Naive thymus-derived CD8-positive, alpha-beta T cell (primary cell): ENCODE measurements at places on chromosomes 13 and 19. TPM values are rescaled to one million over a fixed set of nuclear protein-coding genes. Genes with fewer than 3 reads are reported as not detected.
A peak's percentile ranks its signal among the peaks of the same experiment; 100 is the strongest.

The LPAR6 gene
- 14.0 TPM for total RNA-seq

The SWSAP1 gene
- 5.6 TPM for total RNA-seq

The PEG3 gene
- 0.60 TPM for total RNA-seq

The IQCN gene
- total RNA-seq = 7.4 TPM

GRCh38 chr19:5106191-5106726, 137.3 kb downstream of the KDM4B start:
- H3K4me1 ChIP-seq = no peaks in the 10 kb centered on the region
- no peak overlapping the region for H3K27ac ChIP-seq
- H3K4me3 ChIP-seq = no peak overlapping the region
- H3K36me3 ChIP-seq = no peaks in the 10 kb centered on the region
- H3K27me3 ChIP-seq = no peaks in the 10 kb centered on the region

- H3K4me3 ChIP-seq = no peak overlapping the region
- H3K4me1 ChIP-seq = no peaks in the 10 kb centered on the region
- H3K27ac ChIP-seq = no peak overlapping the region
- no peaks in the 10 kb centered on the region for H3K27me3 ChIP-seq
- no peaks in the 10 kb centered on the region for H3K36me3 ChIP-seq
- no peak for DNase-seq
These were observed 2124.4 kb upstream of the PCDH20 start for GRCh38 chr13:63540061-63540460.

- H3K4me1 ChIP-seq = no peaks in the 10 kb centered on the region
- H3K36me3 ChIP-seq = no peaks in the 10 kb centered on the region
- peaks cover 2% of the 10 kb centered on the region for H3K27me3 ChIP-seq
- H3K27ac ChIP-seq = no peak overlapping the region
- no peak overlapping the region for H3K4me3 ChIP-seq
- DNase-seq = no peak
These were observed 58.1 kb downstream of the MRPL57 start for GRCh38 chr13:21234526-21234925.

GRCh38 chr13:109630271-109630670, 156.1 kb downstream of the IRS2 start:
- no peak overlapping the region for H3K4me3 ChIP-seq
- no peaks in the 10 kb centered on the region for H3K36me3 ChIP-seq
- no peak for DNase-seq
- H3K27me3 ChIP-seq = peaks cover 5% of the 10 kb centered on the region
- no peak overlapping the region for H3K27ac ChIP-seq

DNA sequence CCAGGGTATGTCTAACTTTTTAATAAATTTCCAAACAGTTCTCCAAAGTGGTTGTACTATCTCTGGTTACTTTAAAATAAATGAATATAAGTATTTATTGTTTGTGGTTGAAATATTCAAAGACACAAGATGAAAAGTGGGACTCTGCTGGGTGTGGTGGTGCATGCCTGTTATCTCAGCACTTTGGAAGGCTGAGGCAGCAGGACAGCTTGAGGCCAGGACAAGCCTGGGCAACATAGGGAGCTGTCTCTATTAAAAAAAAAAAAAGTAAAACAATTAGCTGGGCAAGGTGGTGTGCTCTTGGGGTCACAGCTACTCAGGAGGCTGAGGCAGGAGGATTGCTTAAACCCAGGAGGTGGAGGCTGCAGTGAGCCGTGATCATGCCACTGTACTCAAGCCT, 10.4 kb downstream of the PNMA8A start:
- no peak overlapping the region for H3K4me3 ChIP-seq
- no peaks in the 10 kb centered on the region for H3K4me1 ChIP-seq
- H3K27me3 ChIP-seq = peaks cover 37% of the 10 kb centered on the region
- no peak overlapping the region for H3K27ac ChIP-seq
- H3K36me3 ChIP-seq = peaks cover 2% of the 10 kb centered on the region

DNA sequence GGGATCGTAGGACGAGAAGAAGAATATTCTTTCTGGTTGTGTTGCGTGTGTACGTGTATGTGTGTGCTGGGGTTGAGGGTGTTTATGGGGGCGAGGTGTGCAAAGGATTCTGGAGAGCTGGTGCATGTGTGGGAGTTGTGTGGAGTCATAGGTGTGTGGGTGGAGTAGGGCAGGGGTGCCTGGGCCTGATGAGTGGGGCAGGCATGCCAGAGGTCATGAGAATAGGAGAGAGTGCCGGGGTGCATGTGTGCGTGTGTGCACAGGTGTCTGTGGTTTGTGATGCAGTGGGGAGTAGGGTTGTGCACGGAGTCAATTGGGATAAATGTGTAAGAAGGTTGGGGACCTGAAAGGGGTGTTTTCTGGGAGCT, 649 bp downstream of the TMEM91 start:
- H3K4me1 ChIP-seq = peaks cover 16% of the 10 kb centered on the region
- peak overlapping the region; percentile 89 for H3K27ac ChIP-seq
- no peaks in the 10 kb centered on the region for H3K36me3 ChIP-seq
- DNase-seq = no peak
- H3K27me3 ChIP-seq = no peaks in the 10 kb centered on the region

- H3K27me3 ChIP-seq = no peaks in the 10 kb centered on the region
- no peak for DNase-seq
- H3K27ac ChIP-seq = no peak overlapping the region
- peaks cover 8% of the 10 kb centered on the region for H3K4me1 ChIP-seq
These were observed 19.9 kb downstream of the ZNF574 start for GRCh38 chr19:42095814-42096230.

- H3K27ac ChIP-seq = no peak overlapping the region
- no peaks in the 10 kb centered on the region for H3K4me1 ChIP-seq
- DNase-seq = no peak
- no peak overlapping the region for H3K4me3 ChIP-seq
- H3K27me3 ChIP-seq = no peaks in the 10 kb centered on the region
- H3K36me3 ChIP-seq = peaks cover 11% of the 10 kb centered on the region
These were observed 310.0 kb upstream of the KLF12 start for GRCh38 chr13:74444161-74444571.

- no peaks in the 10 kb centered on the region for H3K27me3 ChIP-seq
- H3K4me1 ChIP-seq = peaks cover 60% of the 10 kb centered on the region
- no peaks in the 10 kb centered on the region for H3K36me3 ChIP-seq
- no peak overlapping the region for H3K27ac ChIP-seq
These were observed 375 bp downstream of the ANKRD10 start for GRCh38 chr13:110914331-110915056.

GRCh38 chr13:32453981-32454380, 26.1 kb upstream of the N4BP2L1 start:
- no peak overlapping the region for H3K27ac ChIP-seq
- H3K36me3 ChIP-seq = peaks cover 29% of the 10 kb centered on the region
- H3K27me3 ChIP-seq = no peaks in the 10 kb centered on the region
- DNase-seq = no peak
- H3K4me1 ChIP-seq = peaks cover 7% of the 10 kb centered on the region
- H3K4me3 ChIP-seq = no peak overlapping the region
